Common myeloid progenitor, CD34-positive (primary cell): ENCODE measurements at places on chromosomes 11 and 22.

DNA sequence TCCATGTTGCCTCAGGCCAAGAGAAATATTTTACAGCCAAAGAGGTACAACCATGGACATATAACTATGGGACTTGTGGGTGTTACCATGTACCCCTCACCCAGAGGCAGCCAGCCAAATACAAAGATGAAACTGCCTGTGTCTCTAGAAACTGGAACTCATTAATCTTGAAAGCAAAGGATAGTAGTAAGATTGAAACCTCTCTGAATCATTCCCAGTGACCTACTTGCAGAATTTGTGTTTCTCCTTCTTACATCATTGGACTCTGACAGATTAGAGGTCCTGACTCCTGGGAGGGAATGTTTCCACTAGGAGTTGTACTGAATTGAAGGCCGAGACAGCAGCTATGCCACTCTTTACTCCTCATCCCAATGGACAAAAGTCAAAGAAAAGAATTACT lies 257.4 kb upstream of the UBASH3B start:
- no peak for DNase-seq
- H3K27me3 ChIP-seq = no peaks in the 10 kb centered on the region
- no peaks in the 10 kb centered on the region for H3K36me3 ChIP-seq
- H3K27ac ChIP-seq = no peak overlapping the region
- no peak overlapping the region for H3K4me3 ChIP-seq

- no peaks in the 10 kb centered on the region for H3K27me3 ChIP-seq
- no peak overlapping the region for H3K4me3 ChIP-seq
- no peaks in the 10 kb centered on the region for H3K36me3 ChIP-seq
- H3K4me1 ChIP-seq = no peaks in the 10 kb centered on the region
- H3K27ac ChIP-seq = no peak overlapping the region
These were observed 14.2 kb downstream of the OR52A5 start for GRCh38 chr11:5123802-5124521.

GRCh38 chr11:112321501-112322172 lies 61.0 kb upstream of the PLET1 start:
- DNase-seq = peak; percentile 95
- H3K4me1 ChIP-seq = peaks cover 6% of the 10 kb centered on the region
- H3K36me3 ChIP-seq = no peaks in the 10 kb centered on the region
- no peak overlapping the region for H3K4me3 ChIP-seq
- no peaks in the 10 kb centered on the region for H3K27me3 ChIP-seq

DNA sequence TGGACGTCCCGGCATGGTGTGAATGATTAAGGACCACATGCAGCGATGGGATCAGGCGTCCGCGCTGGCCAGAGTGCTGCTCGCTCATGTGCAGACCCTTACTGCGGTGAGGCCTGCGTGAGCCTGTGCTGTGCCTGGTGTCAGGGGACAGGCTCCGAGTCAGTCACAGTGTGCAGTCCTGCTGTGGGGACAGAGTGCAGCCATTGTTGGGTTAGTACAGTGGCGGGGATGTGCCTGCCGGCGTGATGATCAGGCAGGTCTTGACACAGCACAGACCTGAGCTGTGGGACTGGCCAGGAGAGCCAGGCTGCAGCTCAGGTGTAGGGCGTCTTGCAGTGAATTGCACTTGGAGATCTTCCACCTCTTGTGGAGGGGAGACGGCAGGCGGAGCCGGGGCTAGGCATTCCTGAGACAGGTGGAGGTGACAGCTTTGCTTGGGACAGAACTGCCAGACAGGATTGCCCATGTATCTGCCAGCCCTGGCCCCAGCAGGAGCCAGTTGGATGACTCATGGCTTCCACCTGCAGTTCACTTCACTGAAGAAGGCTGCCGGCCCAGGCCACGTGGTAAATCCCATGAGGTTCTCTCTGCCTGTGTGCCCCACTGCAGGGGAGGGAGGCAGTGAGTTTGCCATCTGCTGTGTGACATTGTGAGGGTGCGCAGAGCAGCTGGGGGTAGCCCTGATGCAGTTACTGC lies 17.3 kb downstream of the TRMU start:
- no peak overlapping the region for H3K4me3 ChIP-seq
- H3K36me3 ChIP-seq = peaks cover 93% of the 10 kb centered on the region
- H3K27ac ChIP-seq = no peak overlapping the region
